Stimulated activated CD4-positive, alpha-beta T cell treated with anti-CD3 and anti-CD28 coated beads, Interleukin-4, amount 100 ng/mL, for 24 hours (primary cell): ENCODE measurements at places on chromosomes 11 and 22.
A peak's percentile ranks its signal among the peaks of the same experiment; 100 is the strongest.

DNA sequence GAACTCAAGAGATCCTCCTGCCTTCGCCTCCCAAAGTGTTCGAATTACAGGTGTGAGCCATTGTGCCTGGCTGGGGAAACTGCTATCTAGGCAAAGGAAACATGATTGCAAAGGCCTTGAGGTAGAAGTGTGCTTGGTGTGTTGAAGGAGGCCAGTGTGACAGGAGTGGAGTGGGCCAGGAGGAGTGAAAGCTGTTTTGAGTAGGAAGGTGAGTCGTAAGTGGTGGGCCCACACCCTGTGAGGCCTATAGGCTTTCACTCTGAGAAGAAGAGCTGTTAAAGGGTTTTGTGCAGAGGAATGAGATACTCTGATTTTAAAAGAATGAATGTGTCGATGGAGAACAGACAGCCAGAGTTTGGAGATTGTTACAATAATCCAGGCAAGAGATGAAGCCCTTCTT lies 43.4 kb downstream of the WEE1 start:
- DNase-seq = no peak

GRCh38 chr22:29093501-29094300 lies 20.9 kb downstream of the KREMEN1 start:
- DNase-seq = no peak

- no peak for DNase-seq
These were observed 245.6 kb upstream of the B3GAT1 start for GRCh38 chr11:134657631-134658030.

- DNase-seq = no peak
These were observed 81.9 kb upstream of the CRTAM start for GRCh38 chr11:122756417-122756816.

DNA sequence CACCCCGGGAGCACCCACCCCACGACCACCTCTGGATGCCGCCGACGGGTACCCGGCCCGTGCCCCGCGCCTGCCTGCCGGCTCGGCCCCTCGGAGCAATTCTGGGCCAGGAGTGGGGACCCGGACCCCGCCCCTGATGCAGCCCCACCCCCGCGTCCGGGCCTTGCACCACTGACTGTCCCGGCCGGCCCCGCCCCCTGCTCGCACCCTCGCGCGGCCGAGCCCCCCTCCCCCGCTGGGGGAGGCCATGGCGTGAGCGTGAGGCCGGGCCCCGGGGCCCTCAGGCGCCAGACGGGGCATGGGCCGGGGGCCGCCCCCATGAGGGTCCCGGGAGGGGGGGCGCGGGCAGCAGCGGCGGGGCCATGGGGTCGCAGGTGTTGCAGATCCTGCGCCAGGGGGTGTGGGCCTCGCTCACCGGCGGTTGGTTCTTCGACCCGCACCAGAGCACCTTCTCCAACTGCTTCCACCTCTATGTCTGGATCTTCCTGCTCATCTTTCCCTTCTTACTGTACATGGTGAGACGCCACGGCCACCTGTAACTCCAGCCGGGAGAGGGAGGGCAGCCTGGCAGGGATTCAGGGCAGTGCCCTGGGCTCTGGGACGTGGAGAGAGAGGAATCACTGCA lies 486 bp downstream of the PCNX3 start:
- DNase-seq = no peak

DNA sequence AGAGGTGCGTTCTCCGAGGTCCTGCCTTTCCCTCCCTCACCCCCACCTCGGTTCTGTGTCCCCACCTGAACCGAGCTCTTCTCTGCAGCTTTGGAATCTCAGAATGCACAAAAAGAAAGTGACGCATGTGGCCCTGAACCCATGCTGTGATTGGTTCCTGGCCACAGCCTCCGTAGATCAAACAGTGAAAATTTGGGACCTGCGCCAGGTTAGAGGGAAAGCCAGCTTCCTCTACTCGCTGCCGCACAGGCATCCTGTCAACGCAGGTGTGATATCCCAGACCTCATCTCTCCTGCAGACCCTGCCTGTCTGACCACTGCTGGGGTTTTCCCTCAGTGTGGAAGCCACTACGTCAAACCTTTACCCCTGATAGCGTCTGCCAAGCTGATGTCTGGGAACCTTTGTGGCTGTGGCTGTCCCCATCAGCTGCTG lies 13.9 kb downstream of the ACP2 start:
- peak; percentile 43 for DNase-seq

DNA sequence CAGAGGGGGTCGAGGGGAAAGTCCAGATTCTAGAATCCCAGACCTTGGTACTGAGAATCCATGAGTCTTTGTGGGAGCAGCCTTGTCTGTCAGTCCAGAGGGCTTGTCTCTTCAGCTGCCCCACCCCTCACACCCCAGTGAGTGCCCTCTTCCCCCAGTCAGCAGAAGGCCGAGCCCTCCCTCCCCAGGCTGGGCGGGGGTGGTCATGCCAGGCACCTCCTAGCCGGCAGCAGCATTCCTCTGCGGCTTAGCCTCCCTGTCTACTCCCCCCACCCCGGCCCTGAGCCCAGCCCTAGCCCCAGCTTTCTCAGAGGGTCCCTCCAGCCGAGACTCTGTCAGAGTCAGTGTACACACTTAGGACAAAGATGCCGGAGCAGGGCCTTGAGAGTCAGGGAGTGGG lies 4.6 kb downstream of the SOX10 start:
- DNase-seq = no peak

GRCh38 chr11:68980776-68981065 lies at the start of gene MRGPRD:
MRGPRD (minus strand) TSS chr11:68980986; CDS start chr11:68980986, 0 bp downstream.
- DNase-seq = no peak

DNA sequence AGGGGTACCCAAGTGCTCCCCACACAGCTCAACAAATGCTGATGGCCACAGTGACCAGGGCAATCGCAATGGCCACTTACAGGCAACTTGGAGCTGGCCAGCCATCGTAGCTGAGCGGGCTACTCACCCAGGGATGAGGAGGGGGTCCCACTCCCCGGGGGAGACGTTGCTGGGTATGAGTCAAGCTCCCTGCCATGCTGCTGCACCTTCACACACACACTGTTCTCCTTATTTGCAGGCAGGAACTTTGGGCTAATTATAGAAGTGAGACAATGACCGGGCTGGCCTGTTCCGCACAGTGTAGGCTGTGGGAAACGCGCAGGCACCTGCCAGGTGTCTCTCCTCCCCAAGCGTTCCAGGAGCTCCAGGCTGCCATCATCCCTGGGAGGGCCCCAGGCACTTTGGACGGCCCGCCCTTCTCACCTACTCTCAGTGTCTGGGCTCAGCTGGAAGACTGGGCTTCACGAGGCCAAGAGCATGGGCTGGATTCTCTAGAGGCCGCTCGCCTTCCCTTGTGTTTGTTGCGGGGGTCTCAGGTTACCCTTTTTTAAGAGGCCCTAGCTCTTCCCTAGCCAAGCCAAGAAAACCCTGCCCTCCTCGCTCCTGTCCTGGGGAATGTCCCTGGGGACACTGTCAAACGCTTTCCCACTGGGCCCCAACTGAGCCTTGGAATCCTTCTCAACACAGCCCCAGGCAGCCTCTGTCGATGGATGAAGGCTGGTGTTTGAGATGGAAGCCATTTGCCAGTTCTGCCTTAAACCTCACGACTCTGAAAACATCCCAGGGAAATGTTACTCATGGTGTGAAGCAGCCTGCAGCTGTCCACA lies 73.0 kb downstream of the RTL6 start:
- DNase-seq = no peak

DNA sequence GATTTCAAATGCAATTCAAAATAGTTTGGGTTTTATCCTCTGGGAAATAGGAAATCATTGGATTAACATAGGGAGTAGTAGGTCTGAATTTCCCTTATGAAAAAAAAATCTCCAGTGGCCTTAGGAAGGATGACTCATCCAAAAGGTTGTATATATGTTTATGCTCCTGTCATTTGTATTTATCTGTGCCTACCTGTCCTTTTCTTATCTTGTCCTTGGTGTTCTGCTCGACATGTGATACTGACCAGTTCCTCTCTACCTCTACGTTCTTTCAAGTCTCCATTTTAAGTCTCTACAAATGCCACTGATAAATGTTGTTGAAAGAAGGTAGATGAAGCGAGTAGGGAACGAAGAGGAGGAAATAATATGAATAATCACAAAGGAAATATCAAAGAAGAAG lies 3.0 kb upstream of the SOX6 start:
- no peak for DNase-seq

- DNase-seq = no peak
These were observed 72.6 kb upstream of the RAB1B start for GRCh38 chr11:66195867-66196266.

- DNase-seq = peak; percentile 94
These were observed at the start of gene DEPDC5 for GRCh38 chr22:31753634-31754501. DEPDC5 (plus strand) TSS chr22:31754019; CDS start chr22:31754922, 903 bp downstream.

DNA sequence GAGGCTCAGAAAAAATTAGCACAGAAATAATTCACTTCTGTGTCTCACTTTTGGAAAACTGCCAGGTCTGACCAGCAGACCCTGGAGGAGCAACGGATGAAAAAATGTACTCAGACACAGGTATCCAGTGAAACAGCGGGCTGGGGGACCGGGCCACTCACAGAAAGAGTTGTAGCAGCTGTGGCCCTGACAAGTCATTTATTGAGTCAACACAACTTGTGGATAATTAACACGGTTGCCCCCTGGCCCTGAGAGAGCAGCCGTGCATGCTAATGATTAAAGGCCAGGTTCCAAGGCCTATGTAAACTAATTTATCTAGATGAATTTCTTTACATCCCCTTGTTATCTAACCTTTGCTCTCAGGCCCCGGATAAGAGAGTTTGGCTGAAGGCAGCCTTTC lies 131.3 kb downstream of the AASDHPPT start:
- DNase-seq = no peak

- DNase-seq = no peak
These were observed 4.4 kb downstream of the OTOG start for GRCh38 chr11:17551347-17552040.

DNA sequence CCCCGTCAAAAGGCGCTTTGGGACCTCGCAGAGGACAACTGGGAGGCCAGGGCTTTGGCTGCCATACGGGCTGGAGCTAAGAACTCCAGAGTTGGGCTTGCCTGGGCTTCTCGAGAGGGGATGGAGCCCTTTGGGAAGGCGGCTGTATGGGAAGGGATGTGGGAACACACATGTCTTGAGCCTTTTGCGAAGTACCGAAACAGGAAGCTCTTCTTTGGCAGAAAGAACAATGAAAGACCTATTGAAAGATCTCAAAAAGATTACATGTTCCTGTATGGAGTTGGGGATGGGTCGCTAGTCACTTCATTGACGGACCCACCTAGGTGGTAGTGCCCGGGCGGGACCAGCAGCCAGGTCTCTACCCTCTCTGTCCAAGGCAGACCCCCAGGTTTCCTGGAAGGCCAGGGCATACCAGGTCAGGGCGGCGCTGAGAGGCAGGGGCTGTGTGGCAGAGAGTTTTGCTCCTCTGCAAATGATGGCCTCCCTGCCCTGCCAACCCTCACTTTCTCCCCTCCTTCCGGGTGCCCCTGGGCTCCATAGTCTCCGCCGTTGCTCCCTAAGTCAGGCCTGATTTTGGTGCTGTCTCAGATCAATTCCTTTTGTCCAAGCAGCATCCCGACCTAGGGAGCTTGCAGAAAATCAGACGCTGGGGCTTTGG lies 1.0 kb downstream of the ST14 start:
- DNase-seq = no peak

DNA sequence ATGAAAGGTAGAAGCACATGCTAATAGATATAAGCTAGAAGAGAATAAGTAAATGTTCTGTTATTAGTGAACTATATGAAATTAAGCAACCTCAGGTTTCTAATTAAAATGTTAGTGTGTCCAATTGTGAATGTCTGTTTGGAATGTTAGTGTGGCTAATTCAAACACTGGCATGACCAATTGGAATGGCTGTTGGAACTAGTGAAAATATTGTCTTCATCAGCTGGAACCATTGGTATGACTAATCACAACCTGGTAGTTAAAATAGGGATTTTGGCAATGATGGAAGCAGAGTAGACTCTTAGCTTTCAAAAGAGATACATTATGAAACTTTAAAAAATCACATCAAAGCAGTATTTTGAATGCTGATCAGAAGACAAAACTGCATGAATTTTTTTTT lies 66.8 kb downstream of the CYB5R2 start:
- no peak for DNase-seq

- no peak for DNase-seq
These were observed 12.8 kb downstream of the CAPRIN1 start for GRCh38 chr11:34064291-34064690.

- no peak for DNase-seq
These were observed 16.6 kb downstream of the CYTH4 start for GRCh38 chr22:37298748-37299495.

DNA sequence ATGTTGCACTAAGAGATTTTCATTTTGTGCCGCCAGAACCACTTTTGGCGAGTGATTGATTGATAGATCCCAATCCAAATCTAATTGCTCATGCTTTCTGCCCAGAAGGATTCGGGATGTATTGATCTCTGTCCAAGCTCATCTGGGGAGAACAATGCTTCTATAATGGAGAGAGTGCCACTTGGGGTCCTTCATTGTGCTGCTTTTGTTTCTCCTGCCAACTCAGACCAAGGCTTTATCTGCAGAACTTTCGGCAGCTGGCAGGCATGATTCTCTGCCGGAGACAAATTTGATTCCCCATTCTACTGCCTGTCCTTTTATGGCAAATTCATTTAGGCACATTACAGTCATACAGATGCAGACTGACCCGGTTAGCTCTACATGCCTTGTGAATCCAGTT lies 62.9 kb upstream of the NTM start:
- no peak for DNase-seq

GRCh38 chr11:35549787-35550186 lies 24.4 kb upstream of the PAMR1 start:
- no peak for DNase-seq

DNA sequence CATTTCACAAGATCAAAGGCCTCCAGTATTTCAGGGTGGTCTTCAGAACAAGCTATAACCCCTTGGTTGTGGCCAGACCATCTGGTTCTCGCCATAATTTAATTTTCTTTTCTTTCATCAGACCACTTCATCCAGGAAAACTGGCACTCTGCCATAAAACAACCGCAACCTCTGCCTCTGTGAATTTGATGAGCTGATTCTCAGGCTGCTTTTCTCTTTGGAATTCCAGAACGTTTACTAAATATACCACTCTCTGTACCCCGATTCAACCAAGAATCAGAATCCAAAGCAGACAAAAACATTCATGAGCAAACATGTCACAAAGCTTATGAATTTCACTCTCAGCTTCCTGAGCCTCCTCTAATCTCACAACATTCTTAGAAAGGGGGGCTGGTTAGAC lies 331.8 kb upstream of the SYN3 start:
- no peak for DNase-seq
